ENCODE measurements at places on chromosomes 1 and 21. TPM values are rescaled to one million over a fixed set of nuclear protein-coding genes. Genes with fewer than 3 reads are reported as not detected.
A peak's percentile ranks its signal among the peaks of the same experiment; 100 is the strongest.

DNA sequence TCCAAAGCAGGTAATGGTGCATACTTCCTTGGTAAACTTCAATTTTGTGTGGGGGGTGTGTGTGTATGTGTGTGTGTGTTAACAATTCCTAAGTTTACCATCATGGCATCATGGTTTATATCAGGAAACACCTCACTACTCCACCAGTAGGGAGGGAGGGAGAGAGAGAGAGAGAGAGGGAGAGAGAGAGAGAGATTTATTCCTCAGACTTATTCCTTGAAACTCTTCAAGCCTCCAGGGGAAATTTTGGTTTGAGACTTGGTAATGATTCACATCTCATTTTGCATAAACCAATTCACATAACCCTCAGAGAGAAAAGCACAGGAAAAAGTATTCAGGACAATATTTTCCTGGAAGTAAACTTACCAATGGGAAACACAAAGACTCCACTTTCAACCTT, 115.0 kb downstream of the TTLL7 start:
- peaks cover 4% of the 10 kb centered on the region for H3K4me1 ChIP-seq
- no peaks in the 10 kb centered on the region for H3K27me3 ChIP-seq
- no peak for DNase-seq
- no peaks in the 10 kb centered on the region for H3K36me3 ChIP-seq
- H3K27ac ChIP-seq: no peak overlapping the region

GRCh38 chr21:46649356-46649755, 13.9 kb downstream of the PRMT2 start:
- no peak overlapping the region for H3K27ac ChIP-seq
- no peak overlapping the region for H3K4me3 ChIP-seq
- DNase-seq: no peak
- H3K27me3 ChIP-seq: peaks cover 5% of the 10 kb centered on the region
- no peaks in the 10 kb centered on the region for H3K4me1 ChIP-seq

DNA sequence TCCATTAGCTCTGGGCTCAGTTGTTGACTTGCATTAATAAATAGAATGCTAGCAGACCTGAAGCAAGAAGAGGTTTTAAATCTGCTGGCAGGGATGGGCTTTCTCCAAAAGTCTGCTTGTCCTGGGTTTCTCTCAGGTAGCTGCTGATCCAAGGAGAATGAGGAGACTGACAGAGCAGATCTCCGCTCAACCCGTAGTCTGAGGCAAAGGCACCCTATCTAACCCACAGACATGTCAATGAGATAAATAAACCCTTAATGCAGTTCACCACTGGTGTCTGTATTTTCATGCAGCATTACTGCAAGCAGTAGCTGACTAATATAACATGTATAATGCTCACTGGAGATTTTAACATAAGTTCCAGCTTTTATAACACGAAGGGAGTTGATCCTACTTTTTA, 44.1 kb upstream of the RGS21 start:
- no peak overlapping the region for H3K4me3 ChIP-seq
- H3K4me1 ChIP-seq: peaks cover 2% of the 10 kb centered on the region
- no peak overlapping the region for H3K27ac ChIP-seq

GRCh38 chr1:175839779-175840669, 96.6 kb upstream of the TNR start:
- no peaks in the 10 kb centered on the region for H3K36me3 ChIP-seq
- peaks cover 2% of the 10 kb centered on the region for H3K27me3 ChIP-seq
- no peak for DNase-seq
- peaks cover 51% of the 10 kb centered on the region for H3K4me1 ChIP-seq
- H3K27ac ChIP-seq: peak overlapping the region; percentile 95

PDZK1 gene
- total RNA-seq: 0.41 TPM
